Brain (organoid and tissue), 16 donors: ENCODE measurements at places on chromosomes 6 and 20.

DNA sequence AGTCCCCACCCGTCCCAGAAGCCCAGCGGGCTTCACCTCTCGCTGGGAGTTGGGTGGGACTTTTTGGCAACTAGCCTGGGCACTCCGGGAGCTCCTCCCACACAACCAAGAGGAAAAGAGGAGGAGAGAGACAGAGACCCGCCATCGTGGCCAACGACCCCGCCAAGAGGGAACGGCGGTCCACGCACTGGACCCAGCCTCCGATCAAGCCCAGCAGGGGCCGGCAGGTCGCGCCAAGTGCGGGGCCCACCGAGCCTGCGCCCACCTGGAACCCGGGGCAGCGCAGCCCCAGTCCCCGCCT, 3.0 kb upstream of the TMEM14C start:
- DNase-seq = no peak

GRCh38 chr6:87393026-87393622, 14.6 kb upstream of the CFAP206 start:
- DNase-seq = peak; percentile 88

- peak; percentile 16 for DNase-seq
These were observed 56.6 kb downstream of the MMUT start for GRCh38 chr6:49406250-49406970.

- no peak for DNase-seq
These were observed 33.1 kb upstream of the DAAM2 start for GRCh38 chr6:39758905-39759605.

DNA sequence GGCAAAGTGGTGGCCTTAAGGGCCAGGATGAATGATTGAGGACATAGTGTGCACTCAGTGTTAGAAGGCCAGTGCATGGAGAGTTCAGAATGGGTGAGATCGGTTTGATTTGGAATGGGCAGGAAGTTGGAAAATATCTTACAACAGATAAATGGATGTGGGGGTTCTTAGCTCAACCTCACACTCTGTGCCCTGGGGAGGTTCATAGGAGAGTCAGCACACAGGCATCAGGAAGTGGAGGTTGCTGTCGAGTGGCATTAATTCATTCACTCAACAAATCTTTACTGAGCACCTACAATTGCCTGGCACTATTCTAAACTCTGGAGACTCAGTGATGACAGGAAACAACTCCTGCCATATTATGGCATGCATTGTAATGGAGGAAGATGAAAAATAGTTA, 313.7 kb upstream of the SUPT3H start:
- no peak for DNase-seq

DNA sequence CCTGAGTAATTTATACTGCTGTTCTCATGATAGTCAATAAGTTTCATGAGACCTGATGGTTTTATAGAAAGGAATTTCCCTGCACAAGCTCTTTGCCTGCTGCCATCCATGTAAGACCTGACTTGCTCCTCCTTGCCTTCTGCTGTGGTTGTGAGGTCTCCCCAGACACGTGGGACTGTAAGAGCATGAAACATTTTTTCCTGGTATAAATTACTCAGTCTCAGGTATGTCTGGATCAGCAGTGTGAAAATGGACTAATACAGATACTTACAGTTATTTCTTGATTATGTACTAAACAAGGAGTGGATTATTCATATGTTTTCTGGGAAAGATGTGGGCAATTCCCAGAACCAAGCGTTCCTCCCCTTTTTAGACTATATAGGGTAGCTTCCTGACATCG, 1.9 kb upstream of the TRIM38 start:
- DNase-seq = no peak

GRCh38 chr20:58017970-58018530, 210.4 kb downstream of the ANKRD60 start:
- DNase-seq = no peak

DNA sequence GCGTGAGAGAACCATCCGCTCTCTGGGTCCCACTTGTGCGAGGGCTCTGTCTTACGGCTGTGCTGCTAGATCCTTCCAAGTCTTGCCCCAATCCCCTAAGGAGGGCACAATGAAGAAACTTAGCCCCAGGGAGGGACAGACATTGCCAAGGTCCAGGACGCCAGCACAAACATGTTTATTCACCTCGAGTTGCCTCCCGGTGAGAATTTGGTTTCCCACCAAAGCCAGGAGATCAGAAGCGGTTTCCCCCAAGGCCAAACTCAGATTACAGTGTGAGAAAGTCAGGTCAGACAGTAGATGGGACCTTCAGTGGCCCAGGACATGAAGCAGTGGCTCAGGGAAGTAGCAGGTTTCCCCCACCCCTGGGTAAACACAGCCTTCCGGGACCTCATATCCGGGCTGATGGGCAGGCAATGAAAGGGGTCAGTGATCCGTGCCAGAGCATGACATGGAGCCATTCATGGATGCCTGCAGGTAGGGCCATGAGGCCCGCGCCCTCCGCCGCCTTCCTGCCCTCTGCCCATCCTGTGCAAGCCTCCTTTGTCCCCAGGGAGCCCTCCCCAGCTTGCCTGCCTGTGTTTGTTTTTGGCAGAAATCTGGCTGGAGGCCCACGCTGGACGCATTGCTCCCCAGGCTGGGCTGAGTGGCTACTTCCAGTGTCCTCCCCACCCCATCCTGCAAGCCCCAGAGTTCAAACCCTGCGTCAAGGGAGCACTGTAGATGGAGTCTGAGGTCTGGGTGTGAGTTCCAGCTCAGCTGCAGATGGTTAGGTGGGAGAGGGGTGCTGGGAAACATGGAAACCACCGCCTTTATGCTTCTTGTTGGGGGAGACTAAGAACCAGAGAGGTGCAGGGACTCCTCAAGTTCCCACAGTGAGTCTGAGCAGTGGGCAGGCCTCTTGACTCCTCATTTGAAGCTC, 2.0 kb downstream of the BPIFB2 start:
- DNase-seq = no peak

DNA sequence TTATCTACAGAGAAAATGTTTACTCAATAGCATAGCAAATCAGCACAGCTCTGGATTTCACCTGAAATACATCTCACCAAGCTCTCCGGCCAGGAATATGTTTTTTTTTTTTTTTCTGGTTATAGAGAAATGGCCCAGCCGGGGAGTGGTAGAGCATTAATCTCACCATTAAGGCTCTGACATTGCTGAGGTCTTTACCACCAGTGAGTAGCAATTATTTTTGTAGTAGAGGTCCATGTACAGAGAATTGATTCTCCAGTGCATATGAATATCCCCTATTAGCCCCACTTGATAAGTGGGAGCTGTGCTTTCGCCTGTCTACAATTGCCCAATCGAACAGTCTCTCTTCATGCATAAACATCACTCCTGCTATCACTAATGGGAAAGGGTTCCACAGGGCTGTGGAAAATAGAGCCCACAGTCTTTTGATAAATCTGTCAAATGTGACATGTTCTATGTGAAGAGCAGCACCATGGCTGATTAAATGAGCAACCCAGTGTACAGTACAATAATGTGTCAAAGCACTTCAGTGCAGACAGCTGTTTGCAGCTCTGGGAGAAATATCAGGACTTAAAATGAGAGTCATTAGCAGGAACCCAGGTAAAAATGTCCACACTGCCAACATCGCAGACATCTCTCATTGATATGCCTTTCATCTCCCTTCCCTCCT, 227.1 kb upstream of the ID4 start:
- peak; percentile 41 for DNase-seq

DNA sequence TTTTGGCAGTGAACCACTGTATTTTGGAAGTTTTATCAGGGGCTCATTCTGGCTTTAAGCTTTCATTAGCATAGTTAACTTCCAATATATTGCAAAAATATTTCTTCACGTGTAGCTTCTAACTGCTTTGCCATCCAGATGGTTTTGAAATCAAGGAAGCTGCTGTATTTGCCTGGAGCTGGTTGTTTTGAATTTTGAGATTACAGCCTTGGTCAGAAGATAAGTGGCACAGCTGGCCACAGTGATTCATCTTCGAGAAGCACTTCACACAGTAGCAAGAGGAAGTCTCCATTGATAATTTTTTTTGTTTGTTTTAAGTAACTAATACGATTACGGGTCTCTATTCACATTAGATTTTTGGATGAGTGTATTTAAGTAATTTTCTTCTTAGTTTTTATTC, 3.8 kb downstream of the APCDD1L start:
- DNase-seq = no peak

GRCh38 chr6:106163446-106163965, 77.4 kb downstream of the PRDM1 start:
- peak; percentile 39 for DNase-seq

GRCh38 chr6:155278319-155279049, 14.7 kb downstream of the CLDN20 start:
- no peak for DNase-seq

DNA sequence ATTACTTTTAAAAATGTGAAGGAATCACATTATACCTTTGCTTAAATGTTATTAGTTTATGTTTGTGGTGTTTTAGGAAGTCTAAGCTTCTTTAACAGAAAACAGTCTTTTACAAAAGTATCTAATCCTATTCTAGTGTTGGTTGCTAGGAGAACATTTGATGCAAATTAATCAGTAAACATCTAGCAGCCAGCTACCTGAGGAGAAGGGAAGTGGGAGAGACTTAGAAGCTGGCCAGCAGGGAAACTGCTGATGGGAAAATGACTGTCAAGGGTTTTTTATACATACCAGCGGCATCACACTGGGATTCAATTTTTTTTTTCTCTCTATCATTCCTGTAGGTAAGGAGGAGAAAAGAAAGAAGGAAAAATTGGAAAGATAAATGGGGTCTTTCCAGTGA, 686.0 kb upstream of the MMS22L start:
- no peak for DNase-seq

- peak; percentile 84 for DNase-seq
These were observed 4.2 kb downstream of the SCML4 start for GRCh38 chr6:107819964-107820337.

GRCh38 chr6:38775870-38776269, 60.8 kb downstream of the DNAH8 start:
- no peak for DNase-seq

DNA sequence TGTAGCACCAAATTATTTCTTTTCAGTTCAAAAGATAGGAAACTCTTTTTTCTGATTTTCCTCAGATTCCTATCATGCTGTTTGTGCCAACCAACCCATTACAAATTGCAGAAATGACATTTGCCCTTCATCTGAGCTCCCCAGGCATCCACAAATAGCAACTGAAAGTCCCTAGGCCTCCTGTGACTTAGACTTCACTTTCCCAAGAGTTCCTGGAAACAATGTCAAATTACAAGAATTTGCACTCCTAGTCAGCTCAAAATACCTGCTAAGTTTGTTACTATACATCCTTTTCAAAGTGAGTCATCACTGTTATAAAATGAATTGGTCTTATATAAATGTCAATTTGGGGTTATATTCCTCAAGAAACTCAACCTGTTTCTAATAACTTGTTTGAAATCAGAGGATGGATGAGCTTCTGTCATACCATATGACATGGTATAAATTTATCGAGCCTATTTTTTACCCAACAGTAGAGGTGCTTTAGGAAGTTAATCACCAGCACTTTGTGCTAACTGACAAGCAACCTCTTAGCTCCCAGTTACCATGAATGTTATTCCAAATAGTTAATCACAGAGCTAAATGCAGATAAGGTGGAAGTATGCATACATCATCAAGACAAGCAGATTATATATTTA, 256.5 kb downstream of the HACE1 start:
- no peak for DNase-seq

GRCh38 chr6:137762168-137763090, 104.6 kb upstream of the TNFAIP3 start:
- no peak for DNase-seq

GRCh38 chr6:10873374-10873773, 8.5 kb downstream of the GCM2 start:
- no peak for DNase-seq

GRCh38 chr6:131917763-131918649, 33.2 kb downstream of the CCN2 start:
- DNase-seq = no peak

DNA sequence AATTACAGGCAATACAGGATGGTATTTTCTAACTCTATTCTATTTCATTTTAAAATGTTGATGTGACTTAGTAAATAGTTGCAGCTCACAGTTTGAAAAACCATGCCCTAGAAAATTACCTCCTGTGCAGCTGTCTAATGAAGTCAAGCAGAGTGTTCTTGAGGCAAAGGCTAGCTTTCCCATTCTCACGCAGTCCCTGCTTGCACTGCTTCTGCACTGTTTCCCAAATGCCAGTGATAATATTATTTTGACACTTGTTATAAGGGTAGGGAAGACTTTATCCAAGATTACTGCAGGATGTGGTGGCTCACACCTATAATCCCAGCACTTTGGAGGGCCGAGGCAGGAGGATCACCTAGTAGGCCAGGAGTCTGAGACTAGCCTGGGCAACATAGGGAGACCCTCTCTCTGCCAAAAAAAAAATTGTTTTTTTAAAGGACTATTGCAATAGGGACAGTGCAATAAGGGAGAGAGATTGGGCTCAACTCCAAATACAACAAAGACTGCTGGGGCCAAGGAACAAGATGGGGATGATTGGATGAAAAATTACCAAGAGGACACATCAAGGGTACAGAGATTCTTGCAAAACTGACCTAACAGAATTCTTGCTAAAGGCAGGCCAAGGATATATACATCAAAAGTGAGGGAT, 196.1 kb downstream of the LY86 start:
- no peak for DNase-seq

- DNase-seq = no peak
These were observed 29.2 kb downstream of the NOX3 start for GRCh38 chr6:155426408-155426945.

GRCh38 chr6:30463651-30464618, 25.4 kb upstream of the HLA-E start:
- no peak for DNase-seq

- peak; percentile 62 for DNase-seq
These were observed 35.7 kb downstream of the CDH4 start for GRCh38 chr20:61287583-61288275.

DNA sequence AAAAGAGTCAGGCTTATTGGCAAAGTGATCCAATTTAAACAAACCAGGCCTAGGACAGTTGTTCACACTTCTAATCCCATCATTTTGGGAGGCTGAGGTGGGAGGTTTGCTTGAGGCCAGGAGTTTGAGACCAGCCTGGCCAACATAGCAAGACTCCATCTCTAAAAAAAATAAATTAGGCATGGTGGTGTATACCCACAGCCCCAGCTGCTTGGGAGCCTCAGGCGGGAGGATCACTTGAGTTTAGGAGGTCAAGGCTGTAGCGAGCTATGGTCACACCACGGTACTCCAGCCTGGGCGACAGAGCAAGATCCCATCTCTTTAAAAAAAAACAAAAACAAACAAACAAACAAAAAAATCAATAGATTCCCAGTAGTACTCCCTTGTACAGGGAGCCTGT, 86.8 kb downstream of the SASH1 start:
- DNase-seq = no peak

DNA sequence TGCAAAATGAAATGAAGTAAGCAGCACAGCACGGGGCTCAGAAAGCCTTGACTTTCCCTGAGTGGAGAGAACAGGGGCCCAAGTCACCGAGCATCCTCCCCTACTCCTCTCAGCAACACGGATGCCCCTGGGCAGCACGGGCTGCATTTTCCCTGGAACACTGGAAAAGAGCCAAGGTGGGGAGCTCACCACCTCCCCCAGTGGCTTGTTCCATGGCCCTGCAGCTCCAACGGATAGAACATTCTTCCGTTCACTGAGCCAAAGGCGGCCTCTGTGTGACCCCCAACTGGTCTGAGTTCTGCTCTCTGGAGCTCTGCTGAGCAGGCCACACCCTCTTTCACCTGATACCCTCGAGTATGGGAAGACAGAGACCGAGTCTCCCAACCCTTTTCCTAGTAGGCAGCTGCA, 20.8 kb upstream of the EMILIN3 start:
- DNase-seq = no peak

- DNase-seq = no peak
These were observed 1.8 kb downstream of the PKIG start for GRCh38 chr20:44584162-44584561.
